ENCODE measurements at places on chromosomes 11 and 22.

- no peak for DNase-seq
Observed at GRCh38 chr11:33772300-33772699, 2.0 kb downstream of the FBXO3 start.

- no peak for DNase-seq
Observed at GRCh38 chr11:79304599-79305212, 136.1 kb downstream of the TENM4 start.

- DNase-seq = no peak
Observed at GRCh38 chr11:68878022-68878421, 25.6 kb downstream of the MRPL21 start.

- DNase-seq = no peak
Observed at GRCh38 chr22:38171927-38172831, 9.5 kb downstream of the PLA2G6 start.

DNA sequence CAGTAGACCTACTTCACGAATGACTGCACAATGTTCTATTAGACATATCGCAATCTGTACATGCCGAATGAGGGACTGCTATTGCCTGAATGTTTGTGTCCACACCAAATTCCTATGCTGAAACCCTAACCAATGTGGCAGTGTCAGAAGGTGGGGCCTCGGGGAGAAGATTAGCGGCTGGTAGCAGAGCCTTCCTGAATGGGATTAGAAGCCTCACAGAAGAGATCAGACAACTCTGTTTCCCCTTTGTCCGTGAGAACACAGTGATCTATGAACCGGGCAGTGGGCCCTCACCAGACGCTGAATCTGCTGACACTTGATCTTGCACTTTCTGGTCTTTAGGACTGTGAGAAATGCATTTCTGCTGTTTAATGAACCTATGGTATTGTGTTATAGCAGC is 33.1 kb downstream of the LRFN4 start:
- peak; percentile 86 for DNase-seq

DNA sequence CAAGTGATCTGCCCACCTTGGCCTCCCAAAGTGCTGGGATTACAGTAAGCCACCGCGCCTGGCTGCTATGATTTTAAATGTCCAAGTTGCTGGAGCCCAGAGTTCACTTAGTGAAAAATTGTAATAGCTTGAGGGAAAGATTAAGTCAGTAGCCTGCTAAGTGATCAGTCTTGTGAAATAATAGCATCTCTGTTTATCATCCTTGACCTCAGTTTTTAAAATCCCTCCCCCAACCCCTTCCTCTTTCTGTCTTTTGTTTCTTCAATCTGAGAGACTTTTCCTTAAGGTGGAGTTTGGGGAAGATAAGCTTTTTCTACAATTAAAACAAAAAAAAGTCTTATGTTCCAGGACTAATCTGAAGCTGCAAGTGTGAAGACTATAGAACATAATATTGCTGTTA is 6.4 kb downstream of the HIPK3 start:
- peak; percentile 52 for DNase-seq

DNA sequence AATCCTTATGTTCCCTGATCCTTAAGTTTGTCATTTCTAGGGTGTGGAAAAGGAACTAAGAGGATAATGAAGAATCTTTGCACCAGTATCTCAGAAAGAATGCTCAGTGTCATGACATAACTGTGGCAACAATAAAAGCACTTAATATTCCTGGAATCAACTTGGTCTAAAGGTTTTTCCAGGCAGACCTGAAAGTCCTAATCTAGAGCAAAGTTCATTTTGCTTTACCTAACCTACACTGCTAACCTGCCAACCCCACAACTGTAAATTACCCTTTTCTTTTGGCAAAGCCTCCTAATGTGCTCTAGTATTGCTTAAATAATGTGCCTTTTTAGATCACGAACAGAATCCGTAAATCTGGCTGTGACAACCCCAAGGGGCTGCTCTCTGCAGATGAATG is 82.5 kb downstream of the AMBRA1 start:
- no peak for DNase-seq

- peak; percentile 26 for DNase-seq
Observed at GRCh38 chr11:2298795-2299761, 2.6 kb downstream of the C11orf21 start.

DNA sequence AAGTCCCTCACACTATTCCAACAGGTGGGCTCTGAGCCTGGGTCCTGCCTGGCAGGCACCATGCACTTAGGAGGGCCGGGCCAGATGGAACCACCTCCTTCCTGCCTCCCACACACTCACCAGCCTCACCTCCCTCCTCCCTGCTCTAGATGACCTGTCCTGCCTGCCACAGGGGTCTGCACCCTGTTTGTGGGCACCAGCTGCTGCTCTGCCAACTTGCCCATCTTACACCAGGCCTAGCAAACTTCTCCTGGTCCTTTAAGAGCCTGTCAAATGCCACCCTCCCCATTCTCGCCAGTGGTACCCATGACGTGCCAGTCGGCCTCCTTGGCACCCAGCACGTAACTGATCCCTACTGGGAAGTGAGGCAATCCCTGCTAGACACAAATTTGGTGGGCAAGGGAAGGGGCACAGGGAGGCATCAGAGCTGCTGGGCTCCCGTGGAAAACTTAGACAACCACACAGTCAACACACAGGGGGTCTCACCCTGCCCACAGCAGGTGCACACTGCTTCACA is 3.1 kb downstream of the MOB2 start:
- DNase-seq = no peak

DNA sequence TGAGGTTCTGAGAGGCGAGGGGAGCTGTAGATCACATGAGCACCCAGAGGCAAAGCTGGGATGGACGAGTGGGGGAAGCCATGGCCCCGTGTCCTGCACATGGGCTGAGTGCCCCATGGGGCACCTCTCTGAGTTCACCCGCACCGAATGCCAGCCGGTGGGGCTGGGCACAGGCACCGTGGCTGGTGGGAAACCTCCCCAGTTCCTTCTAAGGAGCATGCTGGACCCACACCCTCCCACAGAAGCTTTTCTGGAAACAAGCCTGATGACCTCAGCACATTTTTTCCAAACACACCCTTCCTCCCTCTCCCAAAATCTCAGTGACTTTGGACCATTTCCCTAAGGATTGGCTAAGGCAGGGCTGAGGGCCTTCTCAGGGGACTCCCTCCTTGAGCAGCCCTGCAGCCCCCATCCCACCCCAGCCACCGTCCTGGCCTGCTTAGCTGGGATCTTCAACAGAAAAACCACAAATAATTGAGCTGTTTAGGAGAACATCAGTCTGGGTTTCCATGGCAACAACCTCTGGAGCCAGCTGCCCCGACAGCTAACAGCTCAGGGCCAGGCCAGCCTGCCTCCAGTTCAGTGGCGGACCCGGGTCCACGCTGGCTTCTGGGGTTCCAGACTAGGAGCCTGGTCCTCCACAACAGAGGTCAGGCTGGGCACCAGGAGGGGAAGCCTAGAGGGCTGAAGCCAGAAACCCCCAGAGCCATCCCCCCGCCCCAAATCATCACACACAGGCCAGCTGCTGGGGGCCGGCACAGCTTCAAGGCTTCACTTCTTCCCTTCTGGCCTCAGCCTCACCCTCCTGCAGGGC is 18.1 kb upstream of the LINC01488 start:
- DNase-seq = no peak

GRCh38 chr11:78708388-78708787 is 133.7 kb upstream of the NARS2 start:
- no peak for DNase-seq

DNA sequence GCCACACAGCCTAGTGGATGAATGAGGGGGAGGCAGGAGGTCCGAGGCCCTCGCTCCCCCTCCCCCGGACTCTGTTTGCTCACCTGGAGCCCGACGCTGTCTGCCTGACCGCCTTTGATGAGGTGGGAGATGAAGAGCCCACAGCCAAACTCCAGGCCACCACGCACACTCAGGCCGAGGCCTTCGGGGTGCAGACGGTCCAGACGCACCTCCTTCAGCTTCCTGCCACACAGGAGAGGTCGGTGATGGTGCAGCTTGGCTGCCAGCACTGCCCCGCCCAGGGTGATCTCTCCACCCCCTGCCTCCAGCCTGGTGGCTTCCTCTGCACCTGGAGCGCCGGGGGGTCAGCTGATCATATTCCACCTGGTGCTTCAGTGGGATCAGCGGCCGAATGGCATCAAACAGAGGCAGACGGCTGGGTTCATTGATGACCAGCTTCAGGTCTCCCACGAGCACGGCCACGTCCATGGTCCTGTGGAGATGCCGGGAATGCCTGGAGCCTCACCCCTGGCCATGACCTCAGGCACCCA is 13.1 kb downstream of the USH1C start:
- no peak for DNase-seq

DNA sequence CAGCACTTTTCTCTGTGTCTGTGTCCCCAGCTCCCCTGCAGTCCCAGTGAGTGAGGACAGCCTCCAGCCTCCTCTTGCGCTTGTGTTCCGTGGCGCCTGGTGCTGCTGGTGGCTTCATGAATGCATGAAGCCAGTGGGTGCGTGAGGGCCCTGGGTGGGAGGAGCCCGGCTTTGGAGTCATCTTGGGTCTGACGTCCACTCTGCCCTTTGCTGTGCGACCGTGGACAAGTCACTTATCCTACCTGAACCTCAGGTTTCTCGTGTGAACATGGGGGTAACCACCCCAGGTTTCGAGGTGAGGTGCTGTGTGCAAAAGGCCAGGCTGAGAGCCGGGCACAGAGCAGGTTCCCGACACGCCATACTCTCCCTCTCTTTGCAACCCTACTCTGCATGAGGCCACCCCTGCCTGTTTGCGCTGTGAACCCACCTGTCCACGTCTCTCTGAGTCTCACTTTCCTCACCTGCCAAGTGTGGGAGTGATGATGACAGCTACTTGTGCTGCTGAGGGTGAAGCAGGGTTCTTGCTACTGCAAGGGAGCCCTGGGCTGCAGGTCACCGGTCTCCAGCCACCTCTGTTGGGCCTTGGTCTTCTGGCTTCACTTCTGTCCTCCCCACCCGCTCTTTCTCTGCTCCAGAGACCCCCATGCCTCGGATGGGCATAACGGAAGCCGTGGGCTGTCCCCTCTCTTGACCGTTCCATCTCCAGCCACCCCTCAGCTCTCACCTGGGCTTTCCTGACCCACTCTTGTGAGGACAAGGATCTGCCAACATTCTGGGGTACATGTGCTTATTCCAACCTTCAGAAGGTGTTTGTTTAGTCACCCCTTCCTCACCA is 537.6 kb downstream of the TBC1D22A start:
- no peak for DNase-seq

- peak; percentile 98 for DNase-seq
Observed at GRCh38 chr11:116173941-116174911, 598.6 kb downstream of the BUD13 start.

DNA sequence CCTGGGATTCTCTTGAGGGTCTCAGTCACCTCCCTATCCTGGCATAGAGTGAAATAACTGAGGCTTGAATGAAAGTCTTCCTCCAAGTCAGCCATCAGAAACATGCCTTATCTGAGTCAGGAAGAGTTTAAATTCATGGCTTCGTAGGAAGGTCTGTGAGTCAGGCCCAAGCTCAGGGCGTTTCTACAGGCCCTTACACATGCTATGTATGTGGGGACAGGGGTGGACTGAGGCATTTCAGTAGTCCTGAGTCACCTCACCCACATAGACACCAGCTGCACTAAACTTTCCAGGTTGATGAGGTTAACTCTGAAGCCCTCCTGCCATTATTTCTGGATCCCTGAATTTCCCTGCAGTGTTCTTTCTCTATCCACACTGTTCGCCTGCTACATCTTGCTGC is 134.6 kb upstream of the RCN1 start:
- no peak for DNase-seq

DNA sequence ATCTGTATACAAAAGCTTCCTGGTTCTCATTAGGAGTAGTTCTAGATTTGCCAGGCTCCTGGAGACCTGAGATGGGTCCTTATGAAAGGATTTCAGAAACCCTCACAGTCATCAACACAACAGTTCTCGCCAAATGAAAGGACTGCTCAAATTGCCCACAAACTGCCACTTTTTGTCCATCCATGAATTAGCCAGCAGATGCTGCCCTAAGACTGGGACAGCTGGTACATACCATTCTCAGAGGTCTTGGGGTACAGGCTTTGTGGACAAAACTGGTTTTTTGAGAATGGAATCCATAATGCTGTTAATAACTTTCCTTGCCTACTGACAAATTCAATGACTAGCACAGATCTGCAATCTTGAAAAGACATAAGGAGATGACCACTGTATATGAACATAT is 23.4 kb upstream of the BDNF start:
- no peak for DNase-seq

DNA sequence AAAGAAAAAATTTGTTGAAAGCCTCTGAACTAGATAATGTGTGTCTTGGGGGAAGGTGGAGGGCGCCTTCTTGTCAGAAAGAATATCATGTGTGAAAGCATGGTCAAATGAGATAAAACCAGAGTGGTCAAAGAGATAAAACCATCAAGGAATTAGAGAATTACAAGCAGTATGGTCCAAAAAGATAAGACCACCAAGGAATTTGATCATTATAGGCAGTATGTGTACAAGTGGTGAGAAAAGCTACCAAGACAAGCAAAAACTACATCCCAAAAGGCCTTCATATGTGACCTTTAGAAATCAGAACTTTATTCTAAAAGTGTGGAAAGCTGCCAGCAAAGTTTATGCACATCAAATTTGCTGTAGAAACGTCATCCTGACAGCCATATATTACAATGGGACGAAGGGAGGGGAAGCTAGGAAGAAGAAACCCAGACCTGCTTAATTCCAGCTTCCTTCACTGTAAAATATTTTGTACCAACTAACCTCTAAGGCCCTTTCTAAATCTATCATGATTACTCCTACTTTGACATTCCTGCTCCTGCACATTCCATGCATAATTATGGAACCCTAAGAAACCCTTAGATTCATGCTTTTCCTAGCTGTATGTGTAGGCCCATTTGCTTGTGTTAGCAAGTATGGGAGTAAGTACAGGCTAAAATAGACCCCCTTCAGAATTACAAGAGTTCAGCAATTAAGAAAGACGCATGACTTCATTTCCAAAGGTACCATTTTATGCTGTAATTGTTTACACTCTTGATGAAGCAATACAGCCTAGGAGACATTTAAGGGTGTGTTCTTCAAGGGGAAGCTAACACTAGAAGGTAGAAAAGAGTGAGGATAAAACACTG is 51.6 kb downstream of the LGR4 start:
- DNase-seq = no peak

DNA sequence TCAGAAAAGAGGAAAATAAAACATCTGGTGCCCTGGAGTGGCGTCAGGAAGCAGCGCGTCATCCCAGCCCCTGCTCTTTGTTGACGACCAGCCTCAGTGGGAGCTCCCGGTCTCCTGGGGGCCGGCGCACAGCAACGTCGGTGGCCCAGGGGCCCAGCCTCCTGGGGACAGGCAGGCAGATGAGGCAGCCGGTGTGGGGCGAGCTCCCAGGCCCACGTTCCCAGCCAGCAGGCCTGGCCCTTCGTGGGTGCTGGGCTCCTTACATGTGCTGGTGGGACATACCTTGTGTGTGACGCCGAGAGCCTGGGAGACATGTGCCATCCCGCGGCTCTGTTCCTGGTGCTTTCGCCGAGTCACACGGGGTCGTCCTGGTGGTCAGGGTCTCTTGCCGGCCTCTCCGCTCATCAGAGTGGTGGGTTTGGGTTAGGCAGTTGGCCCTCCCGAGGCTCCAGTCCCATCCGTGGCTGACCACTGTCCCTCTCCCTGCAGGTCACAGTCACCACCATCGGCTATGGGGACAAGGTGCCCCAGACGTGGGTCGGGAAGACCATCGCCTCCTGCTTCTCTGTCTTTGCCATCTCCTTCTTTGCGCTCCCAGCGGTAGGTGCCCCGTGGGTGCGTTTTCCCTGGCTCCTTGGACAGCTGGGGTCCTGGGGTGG is 116.7 kb downstream of the KCNQ1OT1 start:
- no peak for DNase-seq

GRCh38 chr11:64292460-64293254 is 1.6 kb downstream of the KCNK4 start:
- no peak for DNase-seq

GRCh38 chr11:34176751-34177209 is 71.4 kb downstream of the NAT10 start:
- peak; percentile 68 for DNase-seq
